Hematopoietic multipotent progenitor cell (in vitro differentiated cells): ENCODE measurements at places on chromosomes 5 and 9.
A peak's percentile ranks its signal among the peaks of the same experiment; 100 is the strongest.

GRCh38 chr9:76399856-76400255 lies 5.6 kb upstream of the RFK start:
- DNase-seq = no peak

DNA sequence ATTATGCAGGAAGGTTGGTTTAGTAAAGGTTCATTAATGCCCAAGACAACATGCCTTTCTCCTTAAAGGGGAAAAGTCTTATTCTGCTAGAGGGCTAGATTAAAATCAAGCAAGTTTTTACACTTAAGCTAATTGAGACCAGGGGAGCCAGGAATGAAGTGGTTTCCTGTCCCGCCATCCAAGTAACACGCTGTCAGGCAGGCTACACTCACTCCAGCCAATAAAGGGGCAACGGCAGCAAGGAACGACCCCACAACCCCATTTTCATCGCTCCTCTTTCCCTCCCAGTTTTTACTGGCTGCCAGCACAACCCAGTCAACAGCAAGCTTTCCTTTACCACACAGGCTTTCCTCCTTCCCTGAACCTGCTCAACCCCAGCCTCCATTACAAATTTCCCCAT lies 225.1 kb downstream of the DCP2 start:
- no peak for DNase-seq

- no peak for DNase-seq
These were observed 598 bp upstream of the KIAA1191 start for GRCh38 chr5:176362233-176362490.

DNA sequence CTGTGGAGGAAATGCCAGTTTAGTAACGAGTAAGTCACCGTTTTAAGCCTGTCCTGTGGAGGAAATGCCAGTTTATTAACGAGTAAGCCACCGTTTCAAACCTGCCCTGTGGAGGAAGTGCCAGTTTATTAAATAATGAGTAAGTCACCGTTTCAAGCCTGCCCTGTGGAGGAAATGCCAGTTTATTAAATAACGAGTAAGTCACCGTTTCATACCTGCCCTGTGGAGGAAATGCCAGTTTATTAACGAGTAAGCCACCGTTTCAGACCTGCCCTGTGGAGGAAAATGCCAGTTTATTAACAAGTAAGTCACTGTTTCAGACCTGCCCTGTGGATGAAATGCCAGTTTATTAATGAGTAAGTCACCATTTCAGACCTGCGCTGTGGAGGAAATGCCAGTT lies 18.9 kb upstream of the PDCD6 start:
- no peak for DNase-seq

DNA sequence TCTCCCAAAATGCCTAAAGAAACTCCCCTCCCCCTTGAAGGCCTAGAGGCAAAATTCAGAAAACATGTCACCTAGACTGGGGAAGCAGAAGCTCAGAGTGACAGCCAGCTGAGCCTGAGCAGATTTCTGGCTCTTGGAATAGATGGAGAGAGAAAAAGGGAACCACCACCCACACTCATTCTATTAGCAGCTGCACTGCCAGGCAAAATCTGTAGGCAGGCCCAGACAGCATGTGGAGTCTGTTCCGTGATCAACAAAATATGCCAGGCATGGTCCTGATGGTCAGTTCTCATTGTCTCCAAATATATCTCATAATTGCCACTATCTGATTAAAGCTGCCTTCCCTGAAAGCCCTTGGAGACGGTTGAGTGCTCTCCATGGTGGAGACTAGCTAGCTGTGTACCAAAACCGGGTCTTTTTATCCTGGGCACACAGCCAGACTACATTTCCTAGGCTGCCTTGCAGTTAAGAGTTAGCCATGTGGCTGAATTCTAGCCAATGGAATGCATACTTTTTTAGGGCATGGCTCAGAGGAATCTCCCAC lies 131.7 kb upstream of the GPR151 start:
- no peak for DNase-seq

- no peak for DNase-seq
These were observed 52.6 kb upstream of the KLF9 start for GRCh38 chr9:70466976-70467561.

DNA sequence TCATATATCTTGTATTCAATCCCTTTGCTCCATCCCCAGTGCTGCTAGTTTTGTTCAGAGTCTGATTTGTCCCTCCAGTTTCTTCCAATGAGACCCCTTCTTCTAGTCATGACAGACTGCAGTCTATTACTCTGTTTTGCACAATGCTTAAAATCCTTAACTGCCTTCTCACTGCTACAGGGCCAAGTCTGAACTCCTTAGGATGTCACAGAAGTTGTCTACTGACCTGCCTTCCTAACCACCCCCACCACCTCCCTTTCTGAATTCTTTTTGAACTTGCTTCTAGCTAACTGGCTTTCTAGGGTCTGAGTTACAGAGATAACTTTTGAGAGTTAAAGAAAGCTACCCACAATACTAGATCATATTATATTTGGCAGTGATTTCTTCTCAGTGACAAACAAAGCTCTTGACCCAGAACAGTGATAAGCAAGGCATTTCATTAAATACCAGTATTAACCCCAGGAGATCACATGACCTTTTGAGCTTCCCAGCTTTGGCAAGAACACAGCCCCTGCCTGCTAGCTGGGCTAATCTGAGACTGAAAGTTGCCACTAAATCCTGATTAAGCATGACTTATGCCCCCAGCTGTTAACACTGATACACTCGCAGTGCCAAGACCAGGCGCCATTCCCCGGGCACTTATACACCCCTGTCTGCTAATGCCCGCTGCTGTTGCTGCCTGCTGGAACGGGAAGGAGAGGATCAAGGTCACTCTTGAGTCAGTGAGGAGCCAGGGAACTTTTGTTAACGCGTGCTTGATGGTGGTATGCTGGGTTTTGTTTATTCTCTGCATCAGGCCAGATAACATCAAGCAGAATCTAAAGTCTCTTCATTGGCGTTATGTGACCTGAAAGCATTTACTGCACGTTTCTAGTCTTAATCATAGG lies 36.4 kb upstream of the ADAMTSL1 start:
- no peak for DNase-seq

DNA sequence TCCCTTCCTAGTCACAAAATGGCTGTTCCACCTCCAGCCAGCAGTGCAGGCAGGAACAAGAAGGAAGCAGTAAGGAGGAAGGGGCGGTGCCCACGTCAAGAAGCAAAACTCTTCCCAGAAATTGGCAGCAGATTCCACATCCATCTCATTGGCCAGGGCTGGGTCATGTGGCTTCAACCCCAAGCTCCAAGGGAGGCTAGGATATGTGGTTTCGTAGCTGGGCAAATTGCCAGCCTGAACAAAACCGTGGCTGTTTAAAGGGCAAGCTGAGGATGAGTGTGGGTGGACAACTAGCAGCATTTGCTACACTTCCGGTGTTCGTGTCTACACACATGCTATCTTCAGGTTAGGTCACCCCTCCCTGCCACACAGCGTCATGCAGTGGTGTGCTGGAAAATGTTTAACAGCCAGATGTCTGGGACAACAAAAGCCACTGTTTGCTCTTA lies 92.1 kb upstream of the MAP1B start:
- no peak for DNase-seq

GRCh38 chr9:98074115-98074990 lies 17.8 kb downstream of the NANS start:
- peak; percentile 58 for DNase-seq

DNA sequence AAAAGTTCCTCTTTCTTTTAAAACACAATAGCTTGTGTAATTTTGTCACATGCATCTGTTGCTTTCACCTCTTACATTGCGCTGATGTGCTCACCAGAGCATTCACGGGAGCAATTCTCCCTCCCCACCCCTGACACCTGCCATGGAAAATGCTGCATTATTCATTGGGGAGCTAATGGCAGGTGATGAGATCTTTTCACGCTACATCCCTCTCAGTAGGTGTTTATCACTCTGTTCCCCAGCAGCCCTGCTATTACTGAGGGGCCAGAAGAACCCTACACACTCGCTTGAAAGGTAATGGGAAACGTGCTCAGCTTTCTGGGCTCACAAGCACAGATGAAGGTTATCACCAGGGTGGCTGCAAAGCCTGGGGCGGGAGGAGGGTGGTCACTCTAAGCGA lies 398.0 kb downstream of the PSAT1 start:
- peak; percentile 3 for DNase-seq

DNA sequence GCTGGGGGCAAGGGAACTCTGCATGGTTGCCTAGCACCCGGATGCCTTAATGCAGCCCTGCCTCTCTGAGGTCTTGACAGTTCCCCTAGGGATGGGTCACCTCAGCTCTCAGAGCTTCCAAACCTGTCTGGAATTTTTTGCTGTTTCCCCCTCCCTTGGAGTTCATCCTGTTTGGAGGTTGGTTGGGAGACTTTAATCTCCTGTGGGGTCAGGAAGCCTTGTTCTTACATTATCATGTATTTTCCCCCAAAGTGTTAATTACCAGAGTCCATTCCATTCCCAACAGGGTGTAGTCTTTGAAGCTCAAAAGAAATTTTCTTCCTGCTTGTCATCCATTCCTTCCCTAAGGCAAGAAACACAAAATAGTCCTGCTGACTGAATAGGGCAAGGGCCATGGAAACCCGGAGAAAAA lies 150.3 kb upstream of the SPRY4 start:
- DNase-seq = no peak

GRCh38 chr5:77958642-77959330 lies 182.6 kb upstream of the TBCA start:
- peak; percentile 33 for DNase-seq

DNA sequence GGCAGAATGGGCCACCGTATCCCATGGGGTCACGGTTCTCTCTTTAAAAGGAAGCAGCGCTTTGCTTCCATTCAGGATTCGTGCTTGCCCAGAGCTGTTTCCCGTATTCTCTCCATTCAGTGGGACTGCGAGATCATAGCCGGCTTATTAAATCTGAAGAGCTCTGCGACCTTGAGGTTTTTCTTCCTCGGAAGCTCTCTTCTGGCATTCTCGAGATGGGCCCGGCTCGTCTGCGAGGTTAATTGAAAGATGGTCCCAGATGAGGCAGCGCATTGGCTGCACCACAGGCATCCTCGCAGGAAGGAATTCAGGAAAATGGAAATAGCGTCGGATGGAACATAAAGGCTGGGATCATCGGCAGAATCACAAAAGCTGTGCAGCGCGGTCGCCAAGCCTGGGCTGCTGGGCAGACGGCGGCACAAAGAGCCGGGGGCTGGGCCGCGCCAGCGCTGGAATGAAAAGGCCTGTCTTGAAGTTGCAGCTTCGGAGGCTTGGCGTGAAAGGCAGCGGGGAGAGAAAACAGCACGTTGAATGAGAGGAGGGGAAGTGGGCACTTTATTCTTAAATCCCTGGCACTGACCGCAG lies 236.2 kb downstream of the IRX2 start:
- no peak for DNase-seq

GRCh38 chr5:157554179-157555036 lies 21.2 kb downstream of the ADAM19 start:
- no peak for DNase-seq

- DNase-seq = no peak
These were observed 71.3 kb downstream of the HMCN2 start for GRCh38 chr9:130336885-130337284.
